MG63 (cell line): ENCODE measurements at places on chromosomes 2 and 18. TPM values are rescaled to one million over a fixed set of nuclear protein-coding genes. Genes with fewer than 3 reads are reported as not detected.

- no peak for DNase-seq
Measured at GRCh38 chr2:47241715-47242114, 86.6 kb upstream of the STPG4 start.

- DNase-seq: no peak
Measured at GRCh38 chr2:30393510-30393909, 53.5 kb upstream of the LCLAT1 start.

ALLC gene
- not detected in 2 replicates for total RNA-seq

DNA sequence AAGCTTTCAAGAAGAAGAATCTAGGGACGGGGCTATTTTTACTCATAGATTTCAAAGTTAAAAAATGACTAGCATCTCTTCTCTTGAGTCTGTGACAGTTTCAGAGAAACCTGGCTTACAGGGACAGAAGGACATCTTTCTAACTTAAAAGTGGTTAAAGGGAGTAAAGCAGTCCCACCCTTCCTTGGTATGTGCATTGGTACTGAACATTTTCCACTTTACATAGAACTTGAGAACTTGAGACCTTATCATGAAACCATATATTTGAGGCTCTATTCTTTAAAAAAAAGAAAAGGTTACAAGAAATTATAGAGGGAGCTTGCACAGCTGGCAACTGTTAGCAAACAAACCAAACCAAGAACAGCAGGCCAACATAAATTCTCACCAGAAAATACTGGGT, 73.4 kb upstream of the GAREM1 start:
- DNase-seq: no peak

DNA sequence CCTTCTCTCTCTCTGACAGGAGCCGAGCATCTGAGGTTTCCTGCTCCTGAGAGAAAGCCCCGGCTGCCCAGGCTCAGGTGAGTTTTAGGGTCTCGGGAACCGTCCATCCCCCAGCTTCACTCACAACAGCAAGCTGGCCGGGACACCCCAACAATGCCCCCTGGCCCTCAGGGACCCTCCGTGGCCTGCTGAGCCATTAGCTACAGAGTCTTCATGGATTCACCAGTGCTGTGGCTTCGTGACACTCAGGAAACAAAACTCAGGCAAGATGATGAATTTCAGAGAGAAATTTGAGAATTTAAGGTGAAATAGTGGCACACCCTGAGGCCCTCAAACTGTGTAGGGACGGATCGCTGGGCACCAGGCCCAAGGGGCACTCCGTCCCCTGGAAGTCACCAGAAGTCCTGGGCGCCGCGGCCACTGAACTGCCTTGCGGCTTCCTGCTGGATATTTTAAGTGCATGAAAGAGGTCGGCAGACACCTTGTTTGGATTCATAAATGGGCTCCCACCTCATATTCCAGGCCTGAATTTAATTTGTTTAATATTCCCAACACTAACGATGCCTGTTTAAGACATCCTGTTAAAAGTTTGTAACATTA, 368.3 kb upstream of the SALL3 start:
- DNase-seq: no peak

DNA sequence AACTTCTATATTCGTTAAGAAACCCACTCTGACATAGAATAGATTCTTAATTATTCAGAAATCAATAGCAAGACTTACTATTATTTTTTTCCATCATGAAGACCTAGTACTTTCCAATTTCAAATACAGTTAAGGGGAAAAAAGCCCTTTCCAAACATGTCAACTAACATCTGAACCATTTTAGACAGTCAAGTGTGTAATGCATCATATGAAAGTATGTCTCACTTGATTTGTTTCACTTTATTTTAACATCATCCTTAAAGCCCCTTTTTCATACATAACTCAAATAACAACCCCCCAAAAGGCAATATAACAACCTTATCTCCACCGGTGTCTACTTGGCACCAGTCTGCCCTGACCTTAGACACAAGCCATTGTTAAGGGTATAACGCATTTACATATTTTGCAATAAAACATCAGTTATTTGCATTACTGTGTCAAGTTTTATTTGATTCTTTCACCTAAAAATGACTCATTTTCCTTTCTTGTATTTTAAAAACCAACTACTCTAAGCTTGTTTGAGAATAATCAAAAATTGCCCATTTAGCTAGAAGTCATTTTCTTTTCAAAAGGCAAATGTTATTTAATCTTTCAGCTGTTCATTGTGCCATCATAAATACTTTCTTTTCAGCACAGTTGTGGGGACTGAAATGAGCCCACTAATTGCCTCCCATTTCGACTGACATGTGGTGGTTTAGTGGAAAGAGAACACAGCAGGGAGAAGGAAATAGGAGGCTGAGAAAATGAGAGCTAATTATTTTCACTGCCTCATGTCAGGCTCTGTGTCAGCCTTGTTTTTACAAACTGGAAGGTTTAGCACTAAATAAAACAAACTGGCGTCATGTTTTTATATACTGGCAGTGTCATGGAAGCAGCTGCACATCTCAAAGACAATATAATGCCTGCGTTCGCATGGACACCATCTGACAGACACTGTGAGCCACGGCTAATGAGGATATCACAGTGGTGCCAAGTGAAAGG, 104.7 kb upstream of the CDCA7 start:
- no peak for DNase-seq

IL36G gene
- total RNA-seq: not detected in 2 replicates

SERPINB10 gene
- total RNA-seq: not detected in 2 replicates

- DNase-seq: no peak
Measured at GRCh38 chr18:59087391-59087790, 52.3 kb upstream of the SEC11C start.

- DNase-seq: no peak
Measured at GRCh38 chr2:203061346-203061745, 46.7 kb downstream of the NBEAL1 start.

FIGN gene
- total RNA-seq: 0.07 and 0.16 TPM in 2 replicates
